Stimulated activated CD4-positive, alpha-beta T cell treated with anti-CD3 and anti-CD28 coated beads, Interleukin-1b, Interleukin-23, amount 100 ng/mL, for 1 hour (primary cell): ENCODE measurements at places on chromosomes 7 and 10.

- DNase-seq = no peak
Measured at GRCh38 chr7:122675011-122675410, 23.9 kb downstream of the RNF133 start.

DNA sequence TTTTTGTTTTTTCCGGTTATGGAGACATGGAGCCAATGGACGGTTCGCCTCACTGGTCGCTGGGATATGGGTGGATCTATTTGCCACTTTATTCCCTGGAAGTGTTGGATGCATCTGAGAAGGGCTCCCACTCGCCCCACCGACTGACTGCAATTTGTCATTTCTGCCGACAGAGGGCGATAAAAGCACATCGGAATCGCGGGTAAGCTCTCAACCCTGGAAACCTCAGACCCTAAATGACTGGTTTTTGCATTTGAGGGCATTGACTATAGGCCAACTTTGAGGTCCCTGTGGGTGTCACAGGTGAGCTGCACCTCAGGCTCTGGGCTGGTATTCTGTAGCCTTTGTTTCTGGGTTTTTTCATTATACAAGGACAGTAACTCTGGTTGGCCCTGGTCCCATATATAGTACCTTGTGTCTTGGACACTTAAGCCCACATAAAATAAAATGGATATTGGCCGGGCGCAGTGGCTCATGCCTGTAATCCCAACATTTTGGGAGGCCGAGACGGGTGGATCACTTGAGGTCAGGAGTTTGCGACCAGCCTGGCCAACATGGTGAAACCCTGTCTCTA is 11.9 kb upstream of the OPALIN start:
- DNase-seq = peak; percentile 16

GRCh38 chr10:51862149-51862548 is 162.8 kb upstream of the CSTF2T start:
- DNase-seq = no peak

GRCh38 chr7:98903246-98903645 is 24.9 kb downstream of the TRRAP start:
- no peak for DNase-seq

DNA sequence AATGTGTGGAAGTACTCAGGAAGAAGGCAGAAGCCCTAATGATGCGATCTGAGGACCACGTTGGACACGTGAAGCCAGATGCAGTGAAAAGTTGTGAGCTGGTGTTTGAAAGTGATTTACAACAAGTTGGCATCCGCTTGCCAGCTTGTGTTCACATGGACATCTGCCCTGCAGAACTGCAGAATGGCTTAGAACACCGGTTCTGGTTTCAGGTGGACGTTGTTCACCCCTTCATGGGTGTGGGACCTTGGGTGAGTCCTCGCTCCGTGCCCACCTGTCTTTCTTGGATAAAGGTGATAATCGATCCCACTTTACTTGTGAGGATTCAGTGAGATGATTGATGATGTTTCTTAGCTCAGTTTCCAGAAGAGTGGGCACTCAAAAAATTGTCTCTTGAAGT is 53.8 kb downstream of the CAMK1D start:
- DNase-seq = no peak

- DNase-seq = no peak
Measured at GRCh38 chr10:73886661-73887293, 12.4 kb upstream of the CAMK2G start.
